ENCODE measurements at places on chromosomes 1 and 21.

DNA sequence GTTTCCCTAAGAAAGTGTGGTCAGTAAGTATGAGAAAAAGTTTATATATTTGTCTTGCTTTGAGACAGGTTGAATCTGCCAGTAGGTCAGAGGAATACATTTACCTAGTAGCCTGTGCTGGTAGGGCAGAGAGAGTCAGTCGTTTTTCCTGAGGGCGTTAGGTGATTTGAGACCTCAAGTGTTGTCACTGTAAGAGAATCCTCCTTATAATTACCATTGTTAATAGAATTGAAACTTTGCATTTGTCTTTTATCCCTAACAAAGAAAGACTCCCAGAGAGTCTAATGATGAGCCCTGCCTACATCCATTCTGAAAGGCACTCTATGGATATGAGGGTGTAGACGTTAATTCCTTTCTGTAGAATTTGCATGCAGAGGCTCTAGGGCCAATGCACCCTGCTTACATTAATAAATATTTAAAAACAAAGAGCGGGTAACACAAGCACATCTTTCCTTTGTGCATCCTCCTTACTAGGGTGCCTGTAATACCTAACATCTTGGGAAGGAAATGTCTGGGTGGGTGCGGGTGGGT is 16.4 kb downstream of the PBX1 start:
- no peak for DNase-seq

DNA sequence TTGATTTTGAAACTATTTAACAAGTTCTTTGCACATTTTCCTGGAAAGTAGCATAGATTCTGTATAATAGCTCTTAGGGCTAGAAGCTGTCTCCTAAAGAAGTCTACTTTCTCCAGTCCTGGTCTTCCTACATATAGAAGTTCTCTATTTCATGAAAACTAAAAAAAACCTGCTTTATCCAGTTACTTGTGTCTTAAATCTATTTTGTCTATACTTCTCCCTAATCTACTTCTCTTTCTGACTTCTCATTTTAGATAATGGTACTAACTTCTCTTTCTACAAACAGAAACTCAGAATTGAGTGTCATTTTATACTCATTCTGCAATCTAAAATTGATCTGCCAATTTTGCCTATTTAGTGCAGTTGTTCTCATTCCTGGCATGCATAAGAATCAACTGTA is 28.7 kb downstream of the PDE4B start:
- no peak for DNase-seq

DNA sequence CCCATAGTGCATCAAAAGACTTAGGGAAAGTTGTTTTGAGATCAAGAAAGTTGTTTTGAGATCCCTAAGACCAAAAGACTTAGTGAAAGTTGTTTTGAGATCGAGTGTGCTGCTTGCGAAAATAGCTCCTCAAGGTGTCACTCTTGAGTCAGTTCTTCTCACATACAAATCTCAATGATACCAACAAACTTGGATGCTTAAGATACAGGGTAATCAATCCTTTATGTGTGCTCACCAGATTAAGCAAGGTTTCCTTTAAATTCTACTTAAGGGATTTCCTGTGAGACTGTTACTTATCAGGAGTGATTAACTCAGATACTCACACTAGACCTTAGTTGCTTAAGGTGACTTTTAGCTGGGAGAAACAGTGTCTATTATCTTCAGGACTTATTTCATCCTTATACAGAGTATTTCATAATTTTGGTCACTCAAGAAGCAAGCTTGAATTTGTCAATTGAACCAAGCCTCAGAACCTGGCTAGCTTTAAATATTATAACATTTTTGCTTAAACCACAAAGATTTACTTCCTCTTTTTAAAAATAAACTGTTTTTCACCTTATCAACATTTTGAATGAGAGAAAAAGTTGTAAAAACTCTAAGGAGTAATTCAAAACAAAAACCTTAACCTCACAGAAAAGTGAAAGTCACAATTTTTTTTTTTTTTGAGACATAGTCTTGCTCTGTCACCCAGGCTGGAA is 8.0 kb upstream of the RLF start:
- DNase-seq, result peak; percentile 14

DNA sequence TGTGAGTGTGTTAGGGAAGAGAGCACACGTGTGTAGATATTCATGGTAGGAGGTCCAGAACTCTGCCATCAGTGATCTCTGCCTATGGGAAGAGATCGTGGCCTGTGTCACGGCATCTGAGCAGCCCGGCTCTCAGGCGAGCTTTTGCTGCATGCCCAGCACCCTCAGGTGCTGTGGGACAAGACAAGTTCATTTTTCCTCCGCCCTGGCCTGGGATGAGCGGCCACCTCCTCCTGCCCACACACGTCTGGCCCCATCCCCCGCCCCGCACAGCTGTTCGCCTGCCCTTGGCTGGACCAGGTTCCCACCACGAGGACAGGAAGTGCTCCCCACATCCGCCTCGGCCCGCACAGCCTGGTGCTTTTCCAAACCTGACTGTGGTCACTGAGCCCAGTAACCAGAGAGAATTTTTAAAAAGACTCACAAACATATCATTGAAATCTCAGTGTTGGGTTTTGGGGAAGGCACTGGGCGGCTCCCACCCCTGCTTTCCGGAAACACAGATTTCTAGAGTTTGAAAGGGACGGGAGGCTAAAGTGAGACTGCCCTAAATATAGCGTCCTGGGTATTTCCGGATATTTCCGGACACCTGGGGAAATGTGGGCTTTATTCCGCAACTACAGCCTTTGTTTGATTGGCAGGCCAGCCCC is 18.0 kb downstream of the BMP8A start:
- no peak for DNase-seq

DNA sequence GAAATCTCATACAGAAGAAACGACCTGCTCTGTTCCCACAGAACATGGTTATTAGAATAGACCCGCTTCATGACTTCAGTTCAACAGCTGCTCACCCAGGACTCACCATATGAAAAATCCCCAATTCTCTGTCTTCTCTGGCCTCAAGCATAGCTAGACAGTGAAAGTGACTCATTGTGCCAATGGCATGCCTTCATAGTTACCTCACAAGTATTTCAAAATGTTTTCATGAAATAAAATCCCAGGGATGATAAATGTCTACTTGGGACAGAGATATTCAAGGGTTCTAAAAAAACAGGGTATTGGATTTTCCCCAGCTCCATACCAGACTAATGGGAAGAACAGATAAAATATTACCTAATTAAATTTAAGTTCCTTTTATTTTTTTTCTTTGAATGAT is 82.3 kb downstream of the NOTCH2 start:
- DNase-seq, result no peak

- no peak for DNase-seq
Measured at GRCh38 chr1:212753749-212754148, 37.8 kb downstream of the NSL1 start.

DNA sequence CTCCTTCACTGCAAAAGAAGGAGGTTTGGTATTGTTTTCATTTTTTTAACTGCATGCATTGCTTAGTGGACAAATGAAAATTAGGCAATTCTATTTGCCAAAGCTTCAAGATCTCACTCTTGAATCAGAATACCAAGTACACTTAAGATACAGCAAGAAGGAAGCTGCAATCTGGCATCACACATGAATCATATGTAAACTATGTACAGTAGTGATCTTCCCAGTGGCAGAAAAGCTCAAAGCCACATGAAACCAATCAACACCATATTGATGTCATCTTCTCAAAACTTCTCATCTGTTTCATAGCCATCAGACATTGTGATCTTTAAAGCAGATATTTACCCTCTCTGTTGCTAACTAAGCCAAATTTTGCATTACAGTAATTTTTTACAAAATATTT is 550.1 kb downstream of the LTN1 start:
- DNase-seq, result no peak

DNA sequence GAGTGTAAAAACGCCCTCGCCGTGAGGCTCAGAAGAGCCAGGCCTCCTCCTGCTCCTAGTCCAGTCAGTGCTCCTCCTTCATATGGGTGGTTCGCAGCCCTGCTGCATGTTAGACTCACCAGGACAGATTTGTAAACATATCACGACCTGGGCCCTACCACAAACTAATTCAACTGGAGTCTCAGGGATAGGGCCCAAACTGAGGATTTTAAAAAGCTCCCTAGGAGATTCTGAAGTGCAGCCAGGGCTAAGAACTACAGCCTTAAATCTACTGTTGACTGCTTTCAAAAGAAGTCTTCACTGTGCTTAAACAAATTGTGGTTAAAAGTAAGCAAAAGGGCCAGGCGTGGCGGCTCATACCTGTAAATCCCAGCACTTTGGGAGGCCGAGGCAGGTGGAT is 57.0 kb downstream of the CAMTA1 start:
- DNase-seq, result no peak

DNA sequence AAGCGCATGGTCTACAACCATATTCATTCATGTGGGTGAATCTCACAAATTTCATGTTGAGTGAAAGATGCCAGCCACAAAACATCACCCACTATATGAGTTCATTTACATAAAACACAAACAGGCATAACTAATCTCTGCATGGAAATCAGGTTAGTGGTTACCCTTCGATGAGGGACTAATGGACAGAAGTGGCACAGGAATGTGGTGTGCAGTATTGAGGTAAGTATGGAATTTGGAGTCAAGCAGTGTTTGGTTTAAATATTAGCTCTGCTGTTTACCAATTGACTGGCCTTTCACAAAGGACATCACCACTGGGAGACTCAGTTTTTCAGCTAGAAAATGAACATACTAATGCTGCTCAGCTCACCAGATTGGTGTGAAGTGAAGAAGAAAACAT is 24.2 kb downstream of the CCDC185 start:
- no peak for DNase-seq

- DNase-seq, result no peak
Measured at GRCh38 chr1:55456971-55457370, 241.8 kb upstream of the USP24 start.

DNA sequence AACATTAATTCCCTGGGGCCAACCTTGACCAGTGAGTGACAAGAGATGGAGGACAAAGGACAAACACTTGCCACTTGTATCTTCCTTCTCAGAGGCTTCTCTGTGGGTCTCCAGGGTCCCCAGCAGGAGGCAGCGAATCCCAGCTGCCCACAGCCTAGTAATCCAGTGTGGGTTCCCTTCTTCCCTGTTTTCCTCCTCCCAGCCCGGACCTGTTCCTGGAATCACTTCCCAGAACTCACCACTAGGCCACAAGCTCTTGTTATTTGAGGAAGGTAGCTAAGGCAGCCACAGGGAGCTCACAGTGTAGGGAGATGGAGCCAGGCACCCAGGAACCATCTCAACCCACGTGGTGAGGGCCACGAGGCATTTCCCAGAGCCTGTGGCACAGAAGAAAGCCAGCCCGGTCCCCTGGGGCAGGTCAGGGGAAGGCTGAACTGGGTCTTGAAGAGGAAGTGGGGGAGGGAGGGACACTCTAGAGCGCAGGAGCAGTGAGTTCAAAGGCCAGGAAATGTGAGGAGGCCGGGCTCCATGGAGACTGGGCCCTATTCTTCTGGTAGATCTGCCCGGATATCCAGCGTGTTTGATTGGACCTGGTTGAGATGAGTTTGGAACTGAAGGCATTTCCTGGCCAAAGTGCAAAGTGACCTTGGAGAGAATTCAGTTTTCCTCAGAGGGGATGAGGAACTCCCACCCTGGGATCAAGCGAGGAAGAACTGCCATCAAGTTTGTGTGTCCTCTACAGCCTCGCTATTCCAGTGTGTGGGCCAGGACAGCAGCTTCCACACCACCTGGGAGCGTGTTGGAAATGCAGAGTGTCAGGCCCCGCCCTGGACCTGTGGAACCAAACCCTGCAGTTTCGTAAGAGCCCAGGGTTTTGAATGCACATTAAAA is 20.3 kb upstream of the C2CD2 start:
- DNase-seq, result no peak

GRCh38 chr1:168864266-168864665 is 135.3 kb upstream of the DPT start:
- DNase-seq, result no peak

GRCh38 chr1:111198836-111199235 is 1.6 kb downstream of the DENND2D start:
- no peak for DNase-seq

GRCh38 chr1:11788549-11789053 is 17.2 kb downstream of the MTHFR start:
- no peak for DNase-seq

GRCh38 chr1:225517697-225518096 is 89.9 kb upstream of the LBR start:
- DNase-seq, result no peak

DNA sequence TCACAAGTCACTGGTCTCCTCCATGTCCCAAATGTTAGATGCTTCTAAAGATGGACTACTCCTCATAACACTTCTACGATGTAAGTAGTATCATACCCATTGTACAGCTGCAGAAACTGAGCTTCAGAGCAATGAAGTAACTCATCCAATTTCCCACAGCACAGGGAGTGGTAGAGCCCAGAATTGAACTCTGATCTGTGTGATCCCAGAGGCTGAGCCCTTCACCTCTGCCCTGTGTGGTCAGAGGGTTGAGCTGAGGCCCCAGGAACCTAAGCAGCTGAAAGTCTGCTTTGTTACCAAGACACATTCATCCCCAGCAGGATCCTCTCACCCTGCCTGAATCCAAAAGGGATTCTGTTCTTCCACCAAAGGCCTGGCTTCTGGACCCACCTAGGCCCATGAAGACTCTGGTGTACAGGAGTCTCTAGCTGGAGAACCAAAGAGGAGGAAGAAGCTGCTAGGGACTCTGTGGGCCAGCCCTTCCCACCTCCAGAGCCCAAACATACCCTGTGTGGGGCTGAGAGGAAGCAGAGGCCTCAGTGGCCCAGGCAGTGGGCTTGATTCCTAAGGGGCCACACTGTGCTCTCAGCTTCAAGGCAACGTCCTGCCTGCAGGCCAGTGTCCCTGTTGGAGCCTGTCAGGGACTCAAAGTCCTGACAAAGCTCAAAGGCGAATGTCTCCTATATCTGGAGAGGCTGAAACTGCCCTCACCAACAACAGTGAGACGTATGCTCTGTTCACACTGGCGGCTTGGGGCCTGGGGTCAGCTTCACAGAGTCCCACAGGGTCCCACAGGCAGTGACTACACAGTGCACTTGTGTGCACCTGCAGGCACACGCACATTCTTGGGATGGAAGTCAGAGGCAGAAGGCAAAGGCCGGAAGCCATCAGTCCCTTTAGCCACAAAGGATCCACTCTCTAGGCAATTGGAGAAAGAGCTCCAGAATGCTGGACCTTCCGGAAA is 40.4 kb upstream of the SLC30A1 start:
- no peak for DNase-seq

DNA sequence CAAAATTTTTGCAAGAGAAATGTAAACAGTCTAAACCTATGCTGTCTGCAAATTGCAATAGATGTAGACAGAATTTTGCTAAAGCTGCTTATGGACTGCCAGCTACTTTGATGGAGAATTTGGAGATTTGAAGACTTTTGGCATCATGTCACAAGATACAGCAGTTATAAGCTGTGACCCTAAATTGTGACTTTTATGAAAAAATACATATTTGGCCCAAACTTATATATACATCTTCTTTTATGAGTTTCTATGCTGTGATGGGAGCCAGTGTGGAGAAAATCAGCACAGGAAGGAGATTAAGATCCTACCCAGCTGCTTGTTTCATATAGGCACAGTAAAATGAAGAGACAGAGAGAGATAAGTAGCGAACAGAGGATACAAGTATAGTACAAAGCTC is 1595.4 kb downstream of the PLA2G4A start:
- no peak for DNase-seq

- no peak for DNase-seq
Measured at GRCh38 chr21:38042246-38042645, 126.0 kb upstream of the KCNJ6 start.

All from NCI-H2081 treated with DMSO at 0.1 percent for 48 hours (cell line).